ENCODE measurements at places on chromosomes 3 and 15.

GRCh38 chr3:6781092-6781491 is 79.8 kb upstream of the GRM7 start:
- DNase-seq = no peak

DNA sequence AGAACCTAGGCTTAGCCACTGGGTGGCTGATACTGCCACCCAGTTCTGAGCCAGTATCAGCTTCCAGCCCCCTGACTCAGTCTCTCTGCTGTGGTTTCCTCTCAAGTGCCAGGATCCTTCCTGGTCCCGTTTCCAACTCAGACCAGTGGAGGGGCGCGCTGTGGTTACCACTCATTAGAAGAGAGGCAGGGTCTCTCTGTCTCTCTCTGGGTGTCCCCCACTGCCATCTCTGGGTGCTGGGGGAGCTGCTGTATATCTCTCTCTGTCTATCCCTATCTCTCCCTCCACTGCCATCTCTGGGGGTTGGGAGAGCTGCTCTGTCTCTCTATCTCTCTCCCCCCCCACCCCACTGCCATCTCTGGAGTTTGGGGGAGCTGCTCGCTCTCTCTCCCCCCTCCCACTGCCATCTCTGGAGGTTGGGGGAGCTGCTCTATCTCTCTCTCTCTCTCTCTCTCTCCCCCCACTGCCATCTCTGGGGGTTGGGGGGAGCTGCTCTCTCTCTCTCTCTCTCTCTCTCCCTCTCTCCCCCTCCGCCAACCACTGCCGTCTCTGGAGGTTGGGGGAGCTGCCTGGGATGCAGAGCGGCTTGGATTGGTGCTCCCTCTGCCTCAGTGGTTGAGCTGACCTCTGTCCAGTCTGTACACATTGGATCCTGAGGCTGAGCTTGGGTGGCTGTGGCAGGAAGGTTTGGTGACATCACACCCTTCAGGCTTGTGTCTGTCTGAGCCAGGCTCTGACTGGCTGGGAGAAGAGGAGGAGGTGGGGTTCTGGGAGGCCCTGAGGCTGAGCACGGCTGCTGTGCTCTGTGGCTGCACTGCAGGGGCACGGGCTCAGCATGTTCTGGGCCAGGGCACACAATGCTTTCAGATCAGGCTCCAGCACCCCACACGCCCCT is 98.9 kb downstream of the APBA2 start:
- DNase-seq = peak; percentile 54

- no peak for DNase-seq
These were observed 755.5 kb upstream of the SEMA6D start for GRCh38 chr15:46961795-46962194.

GRCh38 chr15:64045774-64046420 is 388 bp downstream of the DAPK2 start:
- DNase-seq = no peak

GRCh38 chr3:157182879-157183278 is 22.9 kb upstream of the CCNL1 start:
- no peak for DNase-seq

DNA sequence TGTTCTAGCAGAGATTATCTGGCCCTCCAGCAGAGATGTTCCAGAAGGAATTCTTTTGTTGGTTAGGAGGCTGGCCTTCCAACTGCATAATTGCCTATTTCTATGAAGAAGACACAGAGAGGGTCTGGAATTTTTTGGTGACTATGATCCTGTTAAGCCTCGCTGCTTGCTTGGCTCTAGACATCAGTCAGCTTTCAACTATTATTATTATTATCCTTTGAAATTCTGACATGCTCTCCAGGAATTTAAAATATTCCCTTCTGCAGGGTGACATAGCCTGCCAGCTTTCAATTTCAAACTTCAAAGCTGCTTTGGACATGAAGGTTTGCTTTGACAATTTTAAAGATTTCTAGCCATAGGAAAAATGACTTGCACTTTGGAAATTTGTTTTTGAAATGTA is 26.3 kb upstream of the ZNF148 start:
- DNase-seq = peak; percentile 45

DNA sequence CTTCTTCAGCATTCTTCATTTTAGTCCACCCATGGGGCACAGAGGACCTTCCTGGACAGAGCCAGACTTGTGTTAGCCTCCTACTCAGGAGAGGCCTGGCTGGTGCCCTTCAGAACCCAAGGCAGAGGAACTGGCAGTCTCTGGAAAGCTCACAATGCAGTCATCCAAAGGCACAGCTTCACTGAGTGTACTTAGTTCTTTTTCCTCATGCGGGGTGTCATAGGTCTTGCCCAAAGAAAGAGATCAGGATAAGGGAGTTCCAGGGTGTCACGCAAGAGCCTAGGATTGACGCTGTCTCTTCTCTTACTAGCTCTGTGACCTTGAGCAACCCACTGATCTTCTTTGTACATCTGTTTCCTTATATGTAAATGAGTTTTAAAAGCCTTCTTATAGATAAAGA is 58.7 kb downstream of the CD200 start:
- no peak for DNase-seq

DNA sequence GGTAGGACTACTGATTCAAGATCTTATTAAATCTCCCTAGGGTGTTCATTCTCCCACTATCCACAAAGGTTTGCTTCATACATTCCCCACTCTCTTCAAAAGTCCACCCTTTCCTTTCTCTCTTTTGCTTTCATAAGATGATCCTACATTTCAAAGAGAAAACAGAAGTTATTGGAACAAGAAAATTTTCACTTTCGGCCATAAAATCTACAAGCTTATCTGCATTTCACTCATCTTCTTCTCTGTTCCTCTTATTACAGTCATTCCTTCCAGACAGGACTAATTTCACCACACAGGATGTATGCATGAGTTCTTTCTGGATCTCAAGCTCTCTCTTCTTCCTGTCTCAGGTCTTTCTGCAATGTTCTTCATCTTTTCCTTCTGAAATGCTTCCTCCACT is 238.7 kb downstream of the ISL2 start:
- DNase-seq = no peak

GRCh38 chr3:138348754-138349739 is 668 bp downstream of the MRAS start:
- DNase-seq = peak; percentile 13

Measured in HFFc6 (cell line).